CD4-positive, alpha-beta T cell treated with Interleukin-15 for 4 hours (primary cell): ENCODE measurements at places on chromosomes 2 and 18.
A peak's percentile ranks its signal among the peaks of the same experiment; 100 is the strongest.

DNA sequence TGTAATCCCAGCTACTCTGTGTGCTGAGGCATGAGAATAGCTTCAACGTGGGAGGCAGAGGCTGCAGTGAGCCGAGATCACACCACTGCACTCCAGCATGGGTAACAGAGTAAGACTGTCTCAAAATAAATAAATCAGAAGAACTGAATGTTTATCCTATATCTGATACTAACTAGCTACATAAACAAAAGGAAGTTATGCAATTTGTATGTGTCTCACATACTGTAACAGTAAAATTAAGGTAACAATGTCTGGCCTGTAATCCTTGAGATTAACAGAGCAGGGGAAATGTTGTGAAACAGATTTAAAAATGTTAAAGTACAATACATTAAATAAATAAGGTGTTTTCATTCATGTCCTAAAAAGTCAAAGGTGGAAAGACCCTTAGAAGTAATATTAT, 150.8 kb downstream of the MEMO1 start:
- DNase-seq = no peak

GRCh38 chr2:191867507-191867847, 20.6 kb upstream of the CAVIN2 start:
- DNase-seq = no peak

GRCh38 chr2:180040146-180040925, 33.2 kb upstream of the CWC22 start:
- DNase-seq = no peak

GRCh38 chr2:143176606-143177005, 47.4 kb downstream of the ARHGAP15 start:
- peak; percentile 23 for DNase-seq

GRCh38 chr18:54444319-54444914, 86.7 kb downstream of the C18orf54 start:
- no peak for DNase-seq
